ENCODE measurements at places on chromosomes 6 and 20.

DNA sequence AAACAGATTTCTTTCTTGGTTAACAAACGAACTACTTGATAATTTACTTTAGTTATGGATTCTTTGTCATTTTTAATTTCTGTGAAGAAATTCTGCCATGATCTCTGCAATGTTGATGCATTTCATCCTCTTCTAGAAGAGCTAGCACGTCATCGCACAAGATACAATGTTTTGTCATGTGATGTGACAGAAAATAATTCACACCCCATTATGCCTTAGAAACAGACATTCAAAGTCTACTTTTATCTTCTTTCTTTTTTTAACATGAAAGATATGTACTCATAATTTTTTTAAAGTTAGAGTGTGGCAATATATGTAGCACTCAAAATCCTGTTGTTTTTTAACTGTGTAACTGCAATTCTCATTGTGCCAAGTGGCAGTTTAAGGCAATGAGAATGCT lies 39.6 kb upstream of the NELFCD start:
- no peak for DNase-seq

GRCh38 chr6:402901-403658 lies 11.5 kb downstream of the IRF4 start:
- DNase-seq, result no peak

DNA sequence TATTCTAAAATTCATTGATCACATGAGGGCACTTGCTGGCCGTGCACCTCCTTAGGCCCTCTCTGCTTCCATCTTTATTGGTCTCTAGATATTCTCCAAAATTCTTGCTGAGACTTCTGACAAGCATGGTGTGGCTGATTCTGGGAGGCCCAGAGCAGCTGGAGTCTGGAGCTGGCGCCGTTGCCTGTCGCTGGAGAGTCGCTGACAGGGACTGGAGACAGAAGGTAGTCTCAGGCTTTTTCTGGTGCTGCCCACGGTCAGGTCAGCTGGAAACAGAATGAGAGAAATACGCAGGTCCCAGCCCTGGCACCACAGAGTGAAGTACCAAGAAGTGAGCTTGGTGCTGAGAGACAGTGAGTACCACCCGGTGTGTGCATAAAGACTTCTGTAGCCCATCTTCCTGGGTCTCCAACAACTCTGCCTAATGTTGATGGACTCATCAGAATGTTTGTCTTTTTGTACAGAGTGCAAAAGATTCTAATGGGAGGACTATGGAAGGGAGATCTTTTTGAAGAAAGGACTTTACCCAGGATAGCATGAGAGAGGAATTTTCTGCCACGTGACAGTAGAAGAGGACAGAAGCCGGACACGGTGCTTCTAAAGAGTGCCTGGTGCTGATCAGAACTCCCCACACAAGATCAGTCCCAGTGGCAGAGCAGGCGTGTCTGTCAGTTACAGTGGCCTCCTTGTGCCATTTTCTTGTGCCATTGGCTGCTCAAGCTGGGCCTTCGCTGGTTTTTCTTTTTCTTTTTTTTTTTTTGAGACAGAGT lies 1.8 kb upstream of the ALDH8A1 start:
- DNase-seq, result no peak

- no peak for DNase-seq
Observed at GRCh38 chr6:167668754-167669552, 157.8 kb upstream of the AFDN start.

DNA sequence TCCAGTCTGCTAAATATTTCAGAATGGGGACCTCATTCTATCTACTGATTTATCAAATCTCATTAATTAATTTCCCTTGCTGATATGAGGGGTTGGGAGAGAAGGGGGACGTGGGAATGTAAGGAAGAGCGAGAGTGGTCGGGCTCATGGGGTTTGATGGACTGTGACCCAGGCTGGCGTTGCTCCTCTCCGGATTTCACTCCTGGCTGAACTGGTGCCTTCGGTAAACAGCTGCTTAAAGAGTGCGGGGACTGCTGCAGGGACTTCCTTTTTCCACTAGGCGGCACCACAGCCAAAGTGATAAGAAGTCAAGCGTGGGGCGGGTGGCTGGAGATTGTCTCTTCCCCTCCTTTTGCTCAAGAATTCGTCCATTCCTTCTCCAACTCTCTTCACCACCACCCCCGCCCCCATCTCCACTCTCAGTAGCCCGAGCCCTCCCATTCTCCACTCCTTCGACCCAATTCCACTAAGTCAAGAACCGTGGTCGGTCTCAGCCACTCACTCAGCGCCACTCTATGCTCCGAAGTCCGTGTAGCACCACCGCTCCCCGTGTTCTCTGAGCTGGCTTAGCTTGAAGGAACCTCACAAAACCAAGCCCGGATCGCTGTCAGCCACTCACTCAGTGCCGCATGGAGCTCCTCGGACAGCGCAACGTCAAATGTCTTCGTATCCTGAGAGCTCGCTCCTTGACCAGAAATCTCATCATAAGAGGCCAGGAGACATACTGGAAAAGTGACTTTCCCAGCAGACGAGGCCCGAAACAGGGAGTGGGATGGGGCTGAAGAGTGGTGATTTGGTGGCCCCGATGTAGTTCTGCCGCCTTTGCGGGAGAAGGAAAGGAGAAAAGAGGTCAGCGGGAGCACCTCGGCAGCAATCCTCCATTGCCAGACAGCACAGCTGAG lies 9.7 kb downstream of the TRIM31 start:
- peak; percentile 89 for DNase-seq

DNA sequence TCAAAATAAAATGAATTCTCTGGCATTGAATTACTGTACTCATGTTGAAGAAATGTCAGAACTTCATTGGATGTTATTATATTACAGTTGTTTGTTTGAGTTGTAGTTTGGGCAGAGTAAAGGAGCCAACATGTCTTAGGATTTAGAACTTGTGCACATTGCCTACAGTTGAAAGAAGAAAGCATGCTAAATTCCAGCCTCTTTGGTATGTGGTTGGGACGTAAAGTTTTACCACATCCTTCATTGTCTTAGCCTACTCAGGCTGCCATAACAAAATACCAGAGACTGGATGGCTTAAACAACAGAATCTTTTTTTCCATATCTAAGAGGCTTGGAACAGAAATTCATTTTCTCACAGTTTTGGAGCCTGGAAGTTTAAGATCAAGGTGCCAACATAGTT lies 42.4 kb downstream of the HFE start:
- DNase-seq, result no peak

DNA sequence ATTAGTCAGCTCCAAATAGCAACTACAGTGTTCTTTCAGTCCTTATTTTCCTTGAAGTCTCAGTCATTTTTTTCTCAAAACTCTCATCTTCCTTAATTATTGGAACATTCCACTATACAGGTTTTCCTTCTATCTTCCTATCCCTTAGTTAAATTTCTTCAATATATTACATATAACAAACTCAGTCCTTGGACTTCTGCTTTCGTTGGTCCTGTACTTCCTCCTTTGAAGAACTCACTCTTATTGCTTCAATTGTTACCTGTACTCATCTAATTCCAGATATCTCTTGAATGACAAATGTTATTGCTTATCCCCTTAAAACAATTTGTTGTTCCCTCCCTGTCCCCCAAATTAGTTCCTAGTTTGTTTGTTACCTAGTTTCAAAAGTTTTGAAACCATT lies 67.7 kb upstream of the NOTCH4 start:
- no peak for DNase-seq

- DNase-seq, result no peak
Observed at GRCh38 chr6:128425856-128426255, 94.5 kb downstream of the PTPRK start.

- peak; percentile 22 for DNase-seq
Observed at GRCh38 chr6:111230351-111231089, 143.2 kb downstream of the SLC16A10 start.

- DNase-seq, result no peak
Observed at GRCh38 chr6:72042088-72042487, 155.7 kb downstream of the RIMS1 start.

DNA sequence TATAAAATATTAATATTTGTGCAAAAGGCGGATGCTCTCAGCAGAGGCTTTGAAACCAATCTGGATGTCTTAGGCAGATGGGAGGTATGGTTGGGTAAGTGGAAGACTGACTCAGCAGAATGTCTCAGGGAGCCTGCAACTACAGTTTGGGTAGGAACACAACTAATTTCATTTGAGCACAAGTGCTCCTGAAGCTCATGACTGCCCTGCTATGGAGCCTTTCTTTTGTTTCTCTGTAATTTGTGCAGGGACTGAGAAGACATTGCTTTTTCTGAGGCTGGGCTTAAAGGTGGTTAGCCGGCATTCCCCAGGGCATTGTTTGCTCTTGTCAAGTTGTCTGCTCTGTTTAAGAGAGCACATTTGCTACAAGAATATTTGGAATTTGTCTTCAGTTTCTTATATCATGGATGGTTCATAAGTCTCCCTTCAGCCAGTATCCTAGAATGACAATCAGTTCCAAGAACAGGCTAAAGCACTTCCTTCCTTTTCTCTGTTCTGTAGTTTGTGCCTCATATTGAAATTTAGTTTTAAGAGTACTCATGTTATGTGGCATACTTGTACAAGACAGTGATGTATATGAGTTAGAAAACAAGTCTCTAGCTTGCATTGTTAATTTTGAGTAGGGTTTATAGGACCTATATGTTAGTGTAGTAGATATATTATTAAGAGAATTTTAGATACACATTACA lies 208.3 kb downstream of the ZFAND3 start:
- no peak for DNase-seq

GRCh38 chr20:17613328-17614175 lies 43.7 kb downstream of the DSTN start:
- DNase-seq, result no peak

DNA sequence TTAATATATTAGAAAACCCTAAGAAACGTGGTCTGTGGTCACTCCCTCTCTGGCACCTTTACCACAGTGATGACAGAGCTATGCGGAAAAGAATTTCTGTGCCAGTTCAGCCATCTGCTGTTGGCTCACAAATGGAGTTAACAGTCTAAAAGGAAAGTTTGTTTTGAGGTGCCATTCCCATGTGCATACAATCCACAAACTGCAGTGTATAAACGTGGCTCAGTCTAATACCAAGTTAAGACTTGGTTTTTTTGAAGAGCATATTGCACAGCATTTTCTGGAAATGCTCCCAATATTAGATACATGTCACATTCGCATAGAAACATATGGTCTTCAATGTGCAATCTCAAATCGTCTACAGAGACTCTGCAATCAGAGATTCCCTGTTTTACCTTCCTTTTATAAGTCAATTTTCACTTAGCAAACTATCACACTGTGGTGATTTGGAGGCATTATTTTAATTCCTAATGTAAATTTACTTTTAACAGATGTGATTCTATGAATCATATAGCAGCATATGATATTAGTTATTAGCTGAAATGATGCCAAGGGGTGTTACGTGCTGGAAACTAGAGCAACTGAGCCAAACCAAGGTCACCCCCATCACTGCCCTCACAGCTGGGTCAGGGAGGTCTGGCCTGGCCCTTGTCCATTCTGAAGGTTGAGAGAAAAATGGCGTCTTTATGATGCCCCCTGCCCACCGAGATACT lies 383.5 kb downstream of the PRKN start:
- no peak for DNase-seq

GRCh38 chr20:25018841-25019240 lies 26.3 kb upstream of the APMAP start:
- no peak for DNase-seq

DNA sequence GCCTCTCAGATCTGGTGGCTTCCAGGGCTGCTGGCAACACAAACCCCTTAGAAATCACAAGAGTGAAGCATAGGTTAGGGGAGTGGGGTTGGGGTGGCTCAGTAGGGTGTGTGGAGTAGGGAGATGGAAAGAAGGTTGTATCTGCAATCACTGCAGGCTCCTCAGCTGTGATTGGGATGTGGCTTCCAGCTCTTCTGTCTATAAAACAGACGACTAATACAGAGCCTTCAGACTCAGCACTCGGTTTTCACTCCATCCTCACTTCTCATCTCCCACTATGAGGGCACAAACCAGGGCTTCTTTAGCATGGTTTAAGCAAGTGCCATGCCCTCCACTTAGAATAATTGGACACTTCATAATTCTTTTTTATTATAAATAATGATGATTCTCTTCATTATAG lies 46.4 kb upstream of the CAP2 start:
- DNase-seq, result no peak

DNA sequence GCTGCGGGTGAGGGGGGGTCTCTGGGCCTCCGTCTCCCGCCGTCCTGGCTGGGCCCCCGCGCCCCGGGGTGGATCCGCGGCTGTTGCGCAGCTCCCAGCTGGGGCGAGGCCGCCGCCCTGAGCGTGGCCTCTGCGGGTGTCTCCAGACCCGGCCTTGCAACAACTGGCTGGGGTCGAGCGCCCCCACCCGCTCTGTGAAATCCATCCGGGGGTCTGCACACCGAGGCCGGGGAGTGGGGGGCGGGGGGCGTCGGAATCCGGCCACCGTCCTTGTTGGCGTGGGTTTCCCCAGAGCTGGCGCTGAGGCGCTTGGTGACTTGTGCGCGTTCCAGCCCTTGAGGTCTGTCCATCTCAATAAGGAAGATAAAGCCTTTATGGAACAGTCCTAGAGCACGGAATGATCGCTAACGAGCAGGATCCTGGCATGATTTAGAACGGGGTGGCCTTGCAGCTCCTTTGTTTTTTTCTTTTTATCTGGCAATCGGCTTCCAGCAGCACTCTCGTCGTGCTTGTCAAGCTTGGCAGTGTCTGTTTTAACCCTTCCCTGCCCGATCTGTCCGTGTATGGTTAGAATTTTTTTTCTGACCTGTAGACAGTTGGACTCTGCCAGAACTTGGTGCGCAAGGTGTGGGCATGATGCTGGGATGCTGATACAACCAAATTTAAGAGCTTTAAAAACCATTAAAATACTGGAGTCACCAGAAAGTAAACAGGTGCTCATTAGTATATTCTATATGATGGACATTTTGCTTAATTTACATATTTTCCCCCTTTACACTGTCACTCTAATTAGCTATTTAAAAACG lies 675 bp downstream of the DSTN start:
- peak; percentile 80 for DNase-seq

DNA sequence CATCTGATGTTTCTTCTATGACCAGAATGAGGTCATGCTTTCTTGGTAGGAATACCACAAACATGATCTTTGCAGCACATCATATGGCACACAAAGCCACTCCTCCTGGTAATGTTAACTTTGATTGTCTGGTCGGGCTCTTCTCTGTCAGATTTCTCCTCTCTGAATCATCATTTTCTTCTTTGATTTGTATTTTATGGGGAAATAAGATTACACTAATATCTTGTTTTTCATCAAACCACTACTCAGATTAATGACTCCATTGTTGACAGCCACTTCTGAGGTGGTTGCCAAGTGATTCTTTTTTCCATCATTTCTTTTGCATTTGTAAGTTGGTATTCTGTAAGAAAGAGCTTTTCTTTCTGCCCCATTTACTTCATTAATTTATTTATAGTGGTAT lies 29.5 kb downstream of the TRMT11 start:
- DNase-seq, result no peak

Data from erythroblast (primary cell).